ENCODE measurements at places on chromosomes 2 and 18.

DNA sequence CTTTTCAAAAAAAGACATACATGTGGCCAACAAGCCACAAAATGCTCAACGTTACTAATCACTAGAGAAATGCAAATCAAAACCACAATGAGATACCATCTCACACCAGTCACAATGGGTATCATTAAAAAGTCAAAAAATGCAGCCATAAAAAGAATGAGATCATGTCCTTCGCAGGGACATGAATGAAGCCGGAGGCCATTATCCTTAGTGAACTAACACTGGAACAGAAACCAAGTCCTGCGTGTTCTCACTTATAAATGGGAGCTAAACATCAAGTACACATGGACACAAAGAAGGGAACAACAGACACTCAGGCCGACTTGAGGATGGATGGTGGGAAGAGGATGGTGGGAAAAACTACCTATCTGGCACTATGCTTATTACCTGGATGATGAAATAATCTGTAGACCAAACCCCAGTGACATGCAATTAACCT, 17.8 kb upstream of the ATL2 start:
- DNase-seq, result no peak

DNA sequence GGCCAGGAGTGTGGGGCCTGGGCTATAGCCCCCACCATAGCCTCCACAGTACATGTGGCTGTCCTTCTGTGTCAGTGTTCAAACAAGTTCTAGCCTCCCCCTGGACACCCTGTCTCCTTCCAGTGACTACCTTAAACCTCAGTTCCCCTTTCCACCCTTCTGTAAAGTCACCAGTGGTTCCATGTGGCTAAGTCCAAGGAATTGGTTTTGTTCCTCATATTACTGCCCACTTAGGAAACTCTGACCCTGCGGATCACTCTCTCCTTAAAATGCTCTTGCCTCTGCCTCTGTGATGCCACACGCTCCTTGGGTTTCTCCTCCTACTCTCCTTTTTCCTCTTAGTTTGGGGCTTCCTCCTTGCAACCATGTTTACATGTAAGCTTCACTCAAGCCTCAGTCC, 27.8 kb upstream of the REL start:
- no peak for DNase-seq

DNA sequence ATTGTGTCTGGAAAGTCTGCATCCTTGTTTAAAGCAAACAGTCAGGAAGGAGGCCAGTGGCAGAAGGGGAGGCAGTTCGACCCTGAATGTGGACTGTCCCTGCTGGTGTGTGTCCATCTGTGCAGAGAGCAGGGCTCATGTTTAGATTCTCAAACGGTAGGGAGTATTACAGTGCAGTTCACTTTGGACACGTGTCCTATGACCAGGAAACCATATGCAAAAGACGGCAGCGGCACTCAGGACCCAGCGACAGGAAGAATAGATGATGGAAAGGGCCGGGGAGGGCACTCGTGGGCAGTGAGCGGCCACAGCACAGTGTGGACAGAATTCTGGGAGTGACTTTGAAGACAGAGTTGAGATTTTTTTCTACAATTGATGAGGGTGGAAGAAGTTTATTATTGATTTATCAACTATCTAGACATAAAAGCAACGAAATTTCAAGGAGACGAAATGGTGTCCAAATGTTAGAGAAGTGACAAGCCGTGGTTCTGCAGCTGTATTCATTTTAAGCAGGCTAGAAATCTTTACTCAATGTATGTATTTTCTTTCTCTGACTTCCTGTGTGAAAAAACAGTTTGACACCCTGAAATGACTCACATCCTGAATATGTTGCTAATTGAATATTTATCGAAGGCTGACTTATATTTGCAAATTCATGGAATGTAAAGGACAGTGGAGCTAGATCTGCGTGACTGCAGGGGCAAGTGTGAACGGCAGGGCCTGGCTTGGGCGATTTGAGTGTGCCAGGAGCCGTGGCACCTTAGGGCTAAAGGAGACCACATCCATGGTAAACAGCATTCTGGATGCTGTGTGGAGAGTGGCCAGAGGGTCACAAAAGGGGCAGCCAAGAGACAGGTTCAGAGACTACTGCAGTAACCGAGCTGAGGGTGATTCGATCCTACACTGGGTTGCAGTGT, 214.2 kb downstream of the PTGR3 start:
- peak; percentile 1 for DNase-seq

DNA sequence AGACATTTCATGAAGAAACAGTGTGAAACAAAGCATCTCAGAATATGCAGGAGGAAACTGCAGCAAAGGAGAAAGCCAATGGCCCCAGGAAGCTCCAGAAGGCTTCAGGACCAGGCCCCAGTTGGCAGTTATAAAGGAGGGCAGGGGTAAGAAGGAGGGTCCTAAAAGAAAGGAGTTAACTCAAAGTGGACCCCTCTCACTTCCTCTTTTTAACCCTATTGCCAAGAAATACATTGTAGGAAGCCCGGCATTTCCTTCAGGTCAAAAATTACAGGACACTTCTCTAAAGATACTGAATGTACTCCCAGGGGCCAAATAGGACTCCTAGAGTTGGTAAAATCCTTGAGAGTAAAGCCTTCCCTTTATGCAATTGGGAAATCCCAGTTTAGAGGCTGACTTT, 77.1 kb upstream of the TGFA start:
- DNase-seq, result no peak

GRCh38 chr2:116435648-116436047, 1378.8 kb upstream of the DDX18 start:
- no peak for DNase-seq

GRCh38 chr18:48572402-48573126, 33.7 kb downstream of the CTIF start:
- DNase-seq, result no peak

DNA sequence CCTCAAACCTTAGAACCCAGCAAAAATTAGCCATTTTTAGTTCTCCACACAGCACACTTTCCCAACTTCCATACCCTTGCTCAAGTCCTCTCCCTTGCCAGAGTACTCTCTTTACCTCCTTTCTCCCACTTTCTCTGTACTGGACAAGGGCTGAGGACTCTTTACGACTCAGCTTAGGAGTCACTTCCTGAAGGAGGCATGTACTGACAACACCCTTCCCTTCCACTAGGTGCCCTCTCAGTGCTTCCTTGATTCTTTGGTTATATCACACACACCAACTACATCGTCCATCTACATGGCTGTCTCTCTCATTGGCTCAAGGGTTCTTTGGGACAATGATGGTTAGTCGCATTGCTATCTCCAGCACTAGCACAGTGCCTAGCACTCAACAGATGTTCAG, 5.2 kb upstream of the C18orf63 start:
- no peak for DNase-seq

DNA sequence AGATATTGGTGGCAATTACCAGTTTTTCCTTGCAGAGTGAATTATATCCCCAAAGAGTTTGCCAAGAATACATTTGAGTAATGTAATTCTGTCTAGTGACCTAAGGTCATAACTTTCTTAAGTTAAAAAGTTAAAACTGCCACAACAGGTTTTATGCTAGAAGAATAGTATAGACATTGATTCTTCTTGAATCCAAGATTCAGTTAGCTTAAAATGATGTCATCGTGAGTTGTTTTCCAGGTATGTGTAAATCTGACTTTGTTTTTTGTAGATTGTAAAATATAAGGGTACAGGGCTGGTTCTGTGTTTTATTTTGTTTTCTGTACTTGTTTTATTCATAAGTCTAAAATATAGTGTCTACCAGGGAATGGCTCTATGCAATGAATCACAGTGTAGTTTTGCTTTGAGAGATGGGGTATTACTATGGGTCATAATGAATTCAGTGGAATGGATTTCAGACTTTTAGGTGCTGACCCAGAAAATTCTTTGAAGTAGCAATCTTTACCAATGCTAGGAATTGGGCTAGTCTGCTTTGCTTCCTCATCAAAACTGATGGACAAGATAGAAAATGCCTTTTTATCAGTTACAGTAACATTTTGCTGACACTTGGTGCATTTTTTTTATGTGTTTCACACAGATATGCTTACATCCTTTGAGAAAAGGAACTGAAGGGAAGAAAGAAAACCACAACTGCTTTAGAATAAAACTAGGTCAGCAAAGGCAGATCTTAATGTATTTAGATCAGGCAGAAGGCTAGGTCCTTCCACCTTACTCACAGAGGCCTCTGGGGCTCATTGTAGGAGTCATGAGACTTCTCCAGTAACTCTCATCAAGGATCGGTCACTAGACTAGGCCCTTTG, 20.8 kb upstream of the MGAT5 start:
- DNase-seq, result no peak

- DNase-seq, result no peak
Observed at GRCh38 chr2:238172439-238172838, 13.7 kb downstream of the ERFE start.

DNA sequence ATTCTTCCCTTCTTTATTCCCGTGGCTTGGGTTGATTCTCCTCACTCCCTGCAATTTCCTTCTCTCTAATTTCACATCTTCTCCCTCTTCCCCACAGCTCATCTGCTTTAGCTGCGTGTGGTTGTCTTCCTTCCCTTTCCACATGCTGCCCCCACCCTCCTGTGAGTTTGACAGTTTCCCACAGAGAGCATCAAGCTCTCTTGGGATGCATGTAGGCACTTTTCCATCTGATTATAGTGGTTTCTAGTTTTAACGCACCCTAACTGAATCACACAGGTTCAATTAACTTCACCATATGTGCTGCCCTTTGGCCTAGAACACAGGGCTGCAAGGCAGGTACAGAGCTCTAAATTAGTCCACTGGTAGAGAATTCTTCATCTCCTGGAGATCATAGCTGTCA, 110.5 kb downstream of the TACR1 start:
- no peak for DNase-seq

GRCh38 chr2:99096728-99097127, 44.8 kb upstream of the C2orf15 start:
- DNase-seq, result no peak

DNA sequence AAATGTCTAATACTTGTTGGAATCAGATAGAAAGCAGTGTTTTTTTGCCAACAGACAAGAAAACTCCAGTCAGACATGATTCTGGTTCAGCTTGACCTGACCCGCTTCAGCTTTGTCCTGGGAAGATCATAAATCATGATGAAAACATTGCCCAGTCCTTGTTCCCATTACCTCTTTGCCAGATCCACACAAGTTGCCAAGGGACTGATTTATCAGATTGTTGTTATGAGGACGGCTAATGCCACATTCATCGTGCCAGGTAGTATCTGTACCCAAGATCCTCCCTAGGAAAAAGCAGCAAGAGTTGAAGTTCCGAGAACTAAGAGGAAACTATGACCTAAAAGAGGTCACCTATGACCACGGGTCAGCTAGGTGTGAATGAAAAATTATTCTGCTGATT, 39.0 kb downstream of the SLC40A1 start:
- DNase-seq, result no peak

GRCh38 chr18:58180738-58181353, 136.8 kb downstream of the NEDD4L start:
- peak; percentile 53 for DNase-seq

DNA sequence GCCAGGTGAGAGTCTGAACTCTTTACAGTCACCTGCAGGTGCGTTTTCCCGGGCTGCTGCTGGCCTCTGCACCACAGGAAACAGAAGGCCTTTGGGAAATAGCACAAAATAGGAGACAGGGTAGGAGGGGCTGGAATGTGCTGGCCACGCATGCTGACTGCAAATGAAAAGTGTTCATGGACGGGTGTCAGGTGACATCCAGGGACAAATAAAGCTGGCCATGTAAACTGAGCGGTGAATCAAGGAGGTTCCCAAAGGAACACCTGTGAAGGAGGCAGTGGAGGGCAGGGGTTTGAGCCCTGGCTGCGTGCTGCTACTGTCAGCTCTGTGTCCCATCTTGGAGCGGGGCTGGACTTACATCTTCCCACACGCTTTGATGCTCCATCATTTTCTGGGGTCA, 42.4 kb upstream of the GBX2 start:
- DNase-seq, result no peak

GRCh38 chr18:61851940-61852451, 40.8 kb downstream of the RNF152 start:
- DNase-seq, result no peak

GRCh38 chr2:99956232-99957030, 186.0 kb downstream of the AFF3 start:
- DNase-seq, result no peak

GRCh38 chr2:101400048-101400447, 12.7 kb upstream of the CREG2 start:
- DNase-seq, result no peak

DNA sequence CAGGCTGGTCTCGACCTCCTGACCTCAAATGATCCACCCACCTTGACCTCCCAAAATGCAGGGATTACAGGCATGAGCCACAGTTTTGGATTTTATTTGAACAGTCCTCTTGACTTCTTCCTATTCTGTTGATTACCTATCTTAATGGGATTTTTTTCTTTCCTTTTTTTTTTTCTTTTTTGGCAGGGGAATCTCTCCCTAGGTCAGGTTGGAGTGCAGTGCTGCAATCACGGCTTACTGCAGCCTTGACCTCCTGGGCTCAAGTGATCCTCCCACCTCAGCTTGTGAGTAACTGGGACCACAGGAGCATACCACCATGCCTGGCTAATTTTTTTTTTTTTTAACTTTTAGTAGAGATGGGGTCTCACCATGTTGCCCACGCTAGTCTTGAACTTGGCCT, 2.8 kb downstream of the MTHFD2 start:
- DNase-seq, result no peak

GRCh38 chr2:207475546-207475945, 54.2 kb upstream of the CREB1 start:
- DNase-seq, result no peak

DNA sequence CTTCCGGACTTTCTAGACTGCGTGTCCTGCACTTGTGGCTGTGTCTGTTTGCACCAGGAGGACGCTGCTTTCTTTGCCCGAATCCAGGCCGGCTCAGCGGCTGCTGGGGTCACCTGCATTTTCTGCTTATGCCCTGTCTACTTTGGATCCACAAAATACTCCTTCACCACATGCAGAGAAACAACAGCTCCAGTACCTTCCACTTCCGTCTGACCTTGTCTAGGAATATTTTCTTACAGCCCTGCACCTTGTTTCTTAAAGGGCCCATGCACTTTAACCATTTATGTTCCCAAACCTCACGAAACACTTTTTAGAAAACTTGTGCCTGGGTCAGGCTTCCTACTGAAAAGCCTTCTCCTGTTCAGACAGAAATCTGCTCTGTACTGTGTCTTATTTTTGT, 129.4 kb upstream of the NCK2 start:
- no peak for DNase-seq

- no peak for DNase-seq
Observed at GRCh38 chr18:65706646-65707045, 44.2 kb upstream of the CDH7 start.

- DNase-seq, result no peak
Observed at GRCh38 chr2:207919164-207919919, 106.0 kb downstream of the PLEKHM3 start.

DNA sequence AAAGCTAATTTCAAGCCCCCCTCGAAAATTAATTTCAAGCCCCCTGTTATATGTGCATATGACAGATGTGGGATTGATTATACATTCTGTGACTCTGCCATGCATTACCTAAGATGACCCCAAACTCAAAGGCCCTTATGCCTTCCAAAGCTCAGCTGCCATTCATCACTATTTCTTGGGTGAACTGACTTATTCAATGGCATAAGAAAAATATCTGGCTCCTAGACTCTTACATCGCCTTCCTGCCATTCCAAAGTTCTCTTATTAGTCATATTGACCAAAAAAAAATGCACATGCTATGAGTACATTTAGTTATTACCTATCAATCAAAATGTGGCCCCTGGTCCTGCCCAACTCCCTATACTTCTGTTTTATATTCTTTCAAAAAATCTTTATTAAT, 291.8 kb upstream of the CHAC2 start:
- no peak for DNase-seq
